ENCODE measurements at places on chromosomes 7 and 10.
A peak's percentile ranks its signal among the peaks of the same experiment; 100 is the strongest.

- no peak for DNase-seq
Observed at GRCh38 chr10:43649185-43649523, 473 bp upstream of the ZNF32 start.

DNA sequence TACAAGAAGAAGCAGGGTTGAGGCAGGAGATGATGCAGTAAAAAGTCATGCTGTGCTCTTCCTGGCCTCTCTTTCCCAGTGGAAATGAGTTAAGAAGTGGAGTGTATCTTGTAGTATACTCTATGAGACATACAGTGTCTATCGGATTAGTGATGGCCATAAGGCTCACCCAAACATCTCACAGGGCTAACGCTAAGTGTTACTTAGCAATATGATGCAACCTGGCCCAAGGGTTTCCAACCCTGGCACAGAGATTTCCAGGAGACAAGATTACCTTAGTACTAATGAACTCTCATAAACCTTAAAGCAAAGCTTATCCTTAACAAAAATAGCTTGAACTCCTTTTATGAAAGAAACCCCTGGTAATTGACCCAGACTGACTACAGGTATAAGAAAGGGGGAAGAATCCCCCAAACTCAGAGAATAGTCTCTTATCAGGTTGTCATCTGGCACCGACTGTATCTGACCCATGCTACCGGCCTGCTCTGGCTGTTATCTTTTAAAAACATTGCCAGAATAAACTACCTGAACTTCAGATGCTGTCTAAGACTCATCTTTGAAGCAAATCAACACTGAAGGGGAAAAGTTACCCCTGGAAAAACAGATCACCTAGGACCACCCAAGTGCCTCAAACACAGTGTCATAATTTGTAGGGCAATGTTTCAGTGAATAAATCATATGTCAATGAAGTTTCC is 1002.0 kb downstream of the REEP3 start:
- no peak for DNase-seq

- no peak for DNase-seq
Observed at GRCh38 chr10:63563623-63564022, 42.4 kb downstream of the REEP3 start.

GRCh38 chr7:32163141-32163806 is 93.1 kb upstream of the PDE1C start:
- DNase-seq = no peak

- no peak for DNase-seq
Observed at GRCh38 chr7:27782849-27783248, 42.9 kb downstream of the TAX1BP1 start.

DNA sequence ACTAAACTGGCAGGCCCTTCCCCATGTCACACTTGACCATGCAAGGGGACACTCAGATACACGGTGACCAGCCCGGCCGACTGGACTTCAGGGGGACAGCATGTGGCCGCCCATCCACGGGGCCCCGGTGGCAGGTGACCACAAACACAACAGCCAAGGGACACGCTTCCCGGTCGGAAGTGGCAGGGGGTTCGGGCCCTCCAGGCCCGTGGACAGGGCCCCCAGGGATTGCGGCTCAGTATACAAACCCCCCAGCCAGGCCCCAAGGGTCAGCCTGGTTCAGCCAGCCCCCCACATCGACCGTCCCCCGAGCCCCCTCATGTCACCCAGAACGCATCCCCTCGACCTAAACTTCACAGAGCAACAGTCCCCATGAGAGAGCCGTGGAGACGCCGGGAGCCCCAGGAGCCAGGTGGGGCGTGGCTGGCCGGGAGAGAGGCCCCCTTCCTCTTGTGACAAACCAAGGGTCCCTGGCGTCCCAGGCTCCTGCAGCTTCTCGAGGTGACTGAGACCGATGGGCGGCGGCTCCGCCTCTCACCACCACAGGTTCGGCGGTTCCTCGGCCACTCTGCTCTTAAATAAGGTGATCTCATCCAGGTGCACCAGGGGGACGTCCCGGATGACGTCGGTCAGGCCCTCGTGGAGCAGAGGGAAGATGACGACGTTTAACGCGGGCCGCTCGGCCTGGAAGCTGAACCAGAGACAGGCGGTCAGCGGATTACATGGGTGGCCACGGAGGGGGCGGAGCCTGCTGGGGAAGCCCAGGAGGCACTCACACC is 57.8 kb upstream of the TNRC18 start:
- DNase-seq = peak; percentile 39

GRCh38 chr10:108069096-108069495 is 904.6 kb upstream of the SORCS1 start:
- DNase-seq = no peak

DNA sequence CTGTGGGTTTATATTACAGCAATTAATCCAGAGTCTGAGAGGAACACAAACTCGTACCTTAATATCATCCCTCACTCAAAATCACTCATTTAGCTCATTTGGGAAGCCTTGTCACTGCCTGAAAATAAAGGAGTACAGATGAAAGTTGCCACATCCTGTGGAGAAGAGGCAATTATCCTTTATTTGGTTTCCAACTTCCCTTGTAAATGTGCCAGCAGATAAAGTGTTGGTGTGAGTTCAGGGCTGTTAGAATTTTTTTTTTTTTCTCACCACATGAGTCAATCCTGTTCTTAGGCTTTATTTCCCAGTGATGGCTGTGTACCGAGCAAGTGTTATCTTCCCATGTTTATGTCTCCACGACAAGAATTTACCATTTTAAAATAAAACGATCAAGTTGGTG is 99.0 kb upstream of the SMIM30 start:
- DNase-seq = peak; percentile 77

GRCh38 chr10:122446668-122447423 is 7.6 kb upstream of the ARMS2 start:
- DNase-seq = peak; percentile 19

DNA sequence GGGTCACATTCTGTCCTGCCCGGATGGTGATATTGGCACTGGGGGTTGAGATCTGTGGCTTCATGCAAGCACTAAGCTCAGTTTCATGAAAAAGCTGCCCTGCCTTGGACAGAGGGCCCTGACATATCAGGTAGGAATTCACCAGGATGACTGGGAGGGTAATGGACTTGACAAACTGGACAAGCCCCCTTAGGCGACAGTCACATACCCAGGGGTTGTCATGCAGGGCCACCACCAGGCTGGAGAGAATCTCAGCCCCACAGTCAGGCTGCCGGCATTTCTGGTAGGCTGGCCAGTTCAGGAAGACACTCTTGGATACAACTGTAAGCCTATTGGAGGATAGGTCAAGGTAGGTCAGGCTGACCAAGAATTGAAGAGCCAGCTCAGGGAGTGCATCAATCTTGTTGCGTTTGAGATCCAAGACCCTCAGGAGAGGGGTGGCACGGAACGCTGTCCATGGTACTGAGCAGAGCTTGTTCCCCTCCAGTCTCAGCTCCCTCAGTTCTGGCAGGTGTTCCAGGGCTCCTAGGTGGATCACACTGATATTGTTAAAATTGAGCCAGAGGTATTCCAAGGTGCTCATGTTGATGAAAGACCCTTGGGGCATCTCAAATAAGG is 824 bp downstream of the LRIT2 start:
- no peak for DNase-seq

DNA sequence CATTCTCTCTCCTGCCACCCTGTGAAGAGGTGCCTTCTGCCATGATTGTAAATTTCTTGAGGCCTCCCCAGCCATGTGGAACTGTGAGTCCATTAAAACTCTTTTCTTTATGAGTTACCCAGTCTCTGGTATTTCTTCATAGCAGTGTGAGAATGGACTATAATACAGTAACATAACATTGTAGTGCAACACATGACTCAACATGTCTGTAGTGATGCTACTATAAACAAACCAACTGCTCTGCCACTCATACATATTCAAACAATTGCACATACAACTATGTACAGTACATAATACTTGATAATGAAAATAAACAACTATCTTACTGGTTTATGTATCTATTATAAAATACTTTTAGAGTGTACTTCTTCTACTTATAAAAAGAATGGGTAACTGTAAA is 7.1 kb downstream of the ATOH7 start:
- DNase-seq = no peak

- DNase-seq = peak; percentile 91
Observed at GRCh38 chr7:24979863-24980533, at the start of gene OSBPL3. TSS of gene OSBPL3 (minus strand) at chr7:24980178. CDS start at chr7:24892472, 87,706 bp downstream.

GRCh38 chr10:21403256-21404015 is 122.0 kb downstream of the SKIDA1 start:
- no peak for DNase-seq

DNA sequence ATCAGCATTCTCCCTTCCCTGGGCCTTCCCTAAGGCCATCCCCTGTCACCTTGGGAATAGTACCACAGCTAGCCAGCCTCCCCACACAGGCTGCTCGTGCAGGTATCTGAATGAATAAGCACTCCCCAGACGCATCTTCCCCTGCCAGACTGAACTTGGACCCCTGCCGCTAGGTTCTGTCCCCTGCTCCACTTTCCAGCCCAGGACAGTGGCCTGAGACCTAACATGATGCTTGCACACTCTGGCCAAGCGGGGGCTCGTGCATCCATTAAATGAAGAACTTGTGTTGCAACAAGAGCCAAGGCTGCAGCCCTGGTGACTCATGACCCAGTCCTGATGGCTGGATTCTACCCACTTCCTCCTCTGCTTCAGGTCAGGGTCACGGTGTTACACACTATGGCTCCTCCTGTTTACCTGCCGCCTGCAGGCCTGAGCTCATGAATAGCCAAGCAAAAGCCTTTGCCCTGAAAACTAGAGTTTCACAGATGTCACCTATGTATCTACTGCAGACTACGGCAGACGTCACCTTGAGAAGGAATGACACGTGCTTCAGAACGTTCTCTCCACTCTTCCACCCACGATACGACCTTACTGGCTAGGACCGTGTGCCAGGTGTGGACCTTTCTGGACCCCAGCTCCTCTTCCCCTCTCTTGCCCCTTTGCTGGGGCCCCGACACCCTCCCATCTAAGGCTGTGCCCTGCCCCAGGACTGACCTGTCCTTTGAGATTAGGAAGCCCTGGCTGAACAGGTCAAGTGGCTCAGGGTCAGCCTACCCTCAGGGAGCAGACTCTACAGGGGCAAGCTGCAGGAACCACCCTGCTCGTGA is 6.5 kb downstream of the ASB13 start:
- no peak for DNase-seq

DNA sequence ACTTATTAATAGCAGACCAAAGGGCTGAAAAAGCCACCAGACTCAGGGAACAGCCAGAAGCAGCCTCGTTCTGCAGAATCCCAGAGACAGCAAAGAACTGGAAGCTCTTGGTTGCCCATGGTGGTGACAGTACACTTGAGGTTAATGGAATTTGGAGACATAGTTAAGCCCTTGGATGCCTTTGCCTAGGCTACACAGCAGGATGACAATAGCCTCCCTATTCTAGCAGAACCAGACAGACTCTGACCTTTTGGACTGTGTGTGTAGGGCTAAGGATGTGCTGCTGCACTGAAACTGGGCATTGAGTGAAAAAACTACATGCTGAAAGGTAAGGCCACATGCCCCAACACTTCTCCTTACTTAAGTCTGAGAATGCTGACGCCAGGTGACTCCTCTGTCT is 22.7 kb downstream of the OTUD1 start:
- DNase-seq = no peak

DNA sequence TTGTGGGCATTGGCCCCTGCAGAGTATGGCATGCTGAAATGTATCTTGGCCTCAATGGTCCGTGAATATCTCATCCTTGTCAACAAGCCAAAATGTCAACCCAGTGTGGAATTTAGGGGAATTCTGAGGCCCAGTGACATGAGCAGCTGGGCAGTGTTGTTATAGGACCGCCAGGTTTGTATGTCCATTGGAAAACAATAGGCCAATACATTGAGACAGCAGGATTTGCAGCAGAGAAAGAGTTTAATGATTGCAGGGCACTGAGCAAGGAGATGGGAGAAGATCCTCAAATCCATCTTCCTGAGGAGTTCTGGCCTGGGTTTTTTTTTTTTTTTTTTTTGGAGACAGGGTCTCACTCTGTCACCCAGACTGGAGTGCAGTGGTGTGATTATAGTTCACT is 95.7 kb upstream of the BAIAP2L1 start:
- no peak for DNase-seq

DNA sequence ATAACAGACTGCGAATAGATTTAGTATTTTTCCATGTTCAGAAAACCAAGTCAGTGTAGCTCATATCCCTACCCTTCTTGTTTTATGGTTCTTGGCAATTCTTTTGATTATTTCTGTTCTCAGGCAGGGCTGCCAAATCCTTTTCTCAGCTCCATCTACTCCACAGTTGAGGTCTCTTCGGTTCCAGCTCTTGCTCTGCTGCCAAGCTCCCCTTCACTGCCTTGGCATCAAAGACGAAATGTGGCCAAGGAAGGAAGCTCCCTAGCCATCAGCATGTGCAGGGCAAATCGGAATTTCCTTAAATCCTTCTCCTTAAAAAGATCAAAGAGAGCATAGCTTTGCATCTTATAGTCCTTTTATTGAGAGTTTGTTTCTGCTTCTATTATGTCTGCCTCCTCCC is 116.4 kb upstream of the NOBOX start:
- DNase-seq = no peak

GRCh38 chr10:21724020-21724589 is 190.1 kb downstream of the MLLT10 start:
- no peak for DNase-seq

DNA sequence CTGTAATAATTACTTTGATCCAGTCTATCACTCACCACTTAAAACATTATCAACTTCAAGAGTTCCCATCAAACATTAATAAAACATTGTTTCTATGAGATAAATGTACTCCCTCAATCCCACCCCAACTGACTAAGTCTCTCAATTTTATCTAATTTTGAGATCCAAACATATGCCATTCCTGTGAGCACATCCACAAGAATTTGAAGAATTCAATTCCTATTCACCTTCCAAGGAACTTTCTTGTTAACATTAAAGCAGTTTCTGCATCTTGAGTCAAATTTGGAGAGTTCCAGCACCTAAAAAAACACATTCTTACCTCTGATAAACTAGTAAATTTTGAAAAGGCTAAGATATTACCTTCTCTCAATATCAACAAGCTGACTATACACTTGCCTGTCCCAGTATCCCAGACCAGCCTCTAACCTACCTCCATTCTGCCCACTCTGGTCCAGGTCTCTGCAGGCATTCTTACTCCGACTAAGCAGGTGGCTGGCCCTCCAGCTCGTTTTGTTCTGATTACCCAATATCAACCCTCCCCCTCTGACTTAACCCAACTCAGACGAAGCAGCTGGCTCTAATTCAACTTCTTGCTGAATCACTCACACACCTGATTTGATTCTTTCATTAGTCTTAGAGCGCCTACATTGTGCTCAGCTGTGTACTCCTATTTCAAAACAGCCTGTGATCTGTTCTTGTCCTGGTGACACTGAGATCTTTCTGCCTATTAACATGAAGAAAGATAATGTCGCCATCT is 275.2 kb downstream of the IPMK start:
- no peak for DNase-seq

GRCh38 chr10:97718178-97718577 is 4.6 kb downstream of the MARVELD1 start:
- DNase-seq = no peak

DNA sequence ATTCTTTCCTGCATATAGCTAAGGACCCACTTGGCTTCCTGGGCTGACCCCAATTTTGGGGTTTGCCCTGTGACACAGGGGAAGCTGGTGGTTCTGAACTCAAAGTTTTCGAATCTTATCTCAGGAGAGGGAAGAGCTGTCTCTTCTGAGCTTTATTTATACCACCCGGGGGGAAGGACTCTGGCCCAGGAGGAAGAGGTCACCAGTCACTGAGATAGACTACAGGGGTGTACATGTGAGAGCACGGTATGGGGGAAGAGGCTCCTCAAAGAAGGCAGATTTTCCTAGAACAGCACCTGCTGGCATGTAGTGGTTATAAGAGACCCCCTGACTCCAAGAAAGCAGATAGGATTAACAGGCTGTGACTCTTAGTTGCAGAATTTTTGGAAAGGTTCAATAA is 101.8 kb upstream of the ELMO1 start:
- DNase-seq = no peak

- DNase-seq = no peak
Observed at GRCh38 chr10:6473430-6473829, 106.6 kb downstream of the PRKCQ start.

Measured in DMS153 (cell line).